ENCODE measurements at places on chromosomes 4 and X. TPM values are rescaled to one million over a fixed set of nuclear protein-coding genes. Genes with fewer than 3 reads are reported as not detected.

Gene OTC
- total RNA-seq, result 2.4 TPM

Gene SULT1B1
- total RNA-seq, result 12.6 TPM

DNA sequence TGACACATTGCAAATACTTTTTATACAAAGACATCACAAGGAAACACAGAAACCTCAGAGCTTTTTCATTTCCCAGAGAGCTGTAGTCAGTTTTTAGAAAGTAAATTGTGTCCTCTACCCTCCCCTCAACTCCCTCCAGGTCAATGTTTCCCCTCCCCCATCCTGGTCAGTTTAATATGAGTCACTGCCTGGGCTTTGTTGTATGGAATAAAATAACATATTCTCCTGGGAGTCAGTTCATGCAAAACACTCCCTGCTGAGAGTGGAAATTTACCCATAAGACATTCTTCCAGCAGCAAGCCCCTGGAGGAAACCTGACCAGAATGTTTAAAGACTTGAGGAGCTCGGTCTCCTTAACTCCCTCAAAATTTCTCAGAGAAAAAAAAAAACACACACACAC is 270.1 kb upstream of the LDB2 start:
- DNase-seq, result peak; percentile 62

DNA sequence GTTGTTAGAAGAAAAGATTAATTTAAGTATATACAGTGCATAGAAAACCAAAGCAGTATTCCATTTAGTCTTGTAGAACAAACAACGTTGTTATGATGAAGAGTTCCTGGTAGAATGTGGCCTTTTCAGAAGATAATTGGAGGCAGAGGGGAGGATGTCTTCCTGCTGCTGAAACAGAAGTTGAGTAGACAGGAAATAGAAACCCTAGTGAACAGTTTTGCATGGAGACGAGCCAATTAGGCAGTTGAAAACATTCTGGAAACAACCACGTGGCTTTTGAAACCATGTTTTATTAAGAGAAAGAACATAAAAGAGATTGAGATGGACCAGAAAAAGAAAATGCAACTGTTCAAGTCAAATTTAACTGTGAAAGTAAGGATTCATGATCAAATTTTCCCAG is 325.2 kb downstream of the CAMK2D start:
- peak; percentile 73 for DNase-seq

GRCh38 chrX:49282647-49283011 is 13.0 kb downstream of the PPP1R3F start:
- peak; percentile 8 for DNase-seq

GRCh38 chrX:10360116-10360515 is 203.3 kb downstream of the CLCN4 start:
- no peak for DNase-seq

DNA sequence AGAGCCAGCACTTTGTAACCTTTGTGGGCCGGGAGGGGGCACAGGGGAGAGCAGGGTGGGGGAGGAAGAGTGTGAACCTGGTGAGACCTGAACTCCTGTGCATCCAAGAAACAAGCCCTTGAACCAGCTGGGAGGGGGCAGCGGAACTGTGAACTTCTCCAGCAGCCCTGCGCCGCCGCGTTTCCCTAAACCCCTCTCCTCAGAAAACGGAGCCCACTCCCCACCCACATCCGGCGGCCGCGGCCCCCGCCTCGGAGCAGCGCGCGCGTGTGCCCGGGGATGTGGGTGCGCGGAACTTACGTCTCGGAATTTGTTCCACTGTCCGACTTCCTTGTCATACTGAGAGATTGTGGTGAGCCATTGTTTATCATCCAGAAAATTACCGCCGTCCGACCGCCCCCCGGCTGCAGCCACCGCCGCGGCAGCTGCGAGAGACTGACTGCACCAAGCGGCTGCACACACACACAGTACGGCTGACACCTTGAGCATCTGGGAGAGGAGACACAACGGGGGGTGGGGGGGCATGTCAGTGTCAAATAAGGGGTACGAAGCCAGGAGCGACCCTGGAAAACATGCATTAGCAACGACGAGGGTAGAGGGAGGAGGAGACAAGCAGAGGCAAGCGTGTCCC is 494 bp downstream of the SPOCK3 start:
- no peak for DNase-seq

GRCh38 chrX:44400588-44400987 is 57.1 kb upstream of the EFHC2 start:
- peak; percentile 64 for DNase-seq

Measured in dermis blood vessel endothelial cell (primary cell).